Activated CD4-positive, alpha-beta memory T cell treated with anti-CD3 and anti-CD28 coated beads, Interleukin-2, amount 10 ng/mL, durations not matched to agents 7 days and 5 days (primary cell): ENCODE measurements at places on chromosomes 5 and 9. TPM values are rescaled to one million over a fixed set of nuclear protein-coding genes. Genes with fewer than 3 reads are reported as not detected.

DNA sequence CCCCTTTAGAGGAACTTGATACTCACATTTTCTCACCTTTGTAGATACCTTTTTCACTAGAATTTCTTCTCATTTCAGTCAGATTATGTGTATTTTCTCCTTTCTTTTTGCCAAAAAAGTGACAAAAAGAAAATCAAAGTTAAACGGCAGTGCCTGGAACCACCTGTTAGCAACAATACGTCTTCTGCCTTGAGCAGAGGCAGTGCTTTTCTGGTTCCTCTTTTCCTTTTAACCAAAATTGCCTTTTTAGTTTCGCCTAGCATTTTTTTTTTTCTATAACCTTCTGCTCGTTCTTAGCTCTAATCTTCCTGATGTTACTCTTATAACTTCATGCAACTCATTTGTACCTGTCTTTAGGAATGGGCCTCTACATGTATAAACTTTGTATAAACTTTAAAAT is 26.1 kb downstream of the SMIM32 start:
- no peaks in the 10 kb centered on the region for H3K36me3 ChIP-seq
- no peak for DNase-seq
- H3K27ac ChIP-seq, result no peak overlapping the region
- no peaks in the 10 kb centered on the region for H3K27me3 ChIP-seq
- no peaks in the 10 kb centered on the region for H3K4me1 ChIP-seq
- no peak overlapping the region for H3K4me3 ChIP-seq

- no peak overlapping the region for H3K27ac ChIP-seq
- no peaks in the 10 kb centered on the region for H3K4me1 ChIP-seq
- no peak overlapping the region for H3K4me3 ChIP-seq
- no peak for DNase-seq
These were observed 260.7 kb downstream of the CHSY3 start for GRCh38 chr5:130164966-130165365.

- H3K36me3 ChIP-seq, result peaks cover 5% of the 10 kb centered on the region
- H3K4me3 ChIP-seq, result no peak overlapping the region
These were observed 88.3 kb downstream of the PHF2 start for GRCh38 chr9:93664549-93665120.

DNA sequence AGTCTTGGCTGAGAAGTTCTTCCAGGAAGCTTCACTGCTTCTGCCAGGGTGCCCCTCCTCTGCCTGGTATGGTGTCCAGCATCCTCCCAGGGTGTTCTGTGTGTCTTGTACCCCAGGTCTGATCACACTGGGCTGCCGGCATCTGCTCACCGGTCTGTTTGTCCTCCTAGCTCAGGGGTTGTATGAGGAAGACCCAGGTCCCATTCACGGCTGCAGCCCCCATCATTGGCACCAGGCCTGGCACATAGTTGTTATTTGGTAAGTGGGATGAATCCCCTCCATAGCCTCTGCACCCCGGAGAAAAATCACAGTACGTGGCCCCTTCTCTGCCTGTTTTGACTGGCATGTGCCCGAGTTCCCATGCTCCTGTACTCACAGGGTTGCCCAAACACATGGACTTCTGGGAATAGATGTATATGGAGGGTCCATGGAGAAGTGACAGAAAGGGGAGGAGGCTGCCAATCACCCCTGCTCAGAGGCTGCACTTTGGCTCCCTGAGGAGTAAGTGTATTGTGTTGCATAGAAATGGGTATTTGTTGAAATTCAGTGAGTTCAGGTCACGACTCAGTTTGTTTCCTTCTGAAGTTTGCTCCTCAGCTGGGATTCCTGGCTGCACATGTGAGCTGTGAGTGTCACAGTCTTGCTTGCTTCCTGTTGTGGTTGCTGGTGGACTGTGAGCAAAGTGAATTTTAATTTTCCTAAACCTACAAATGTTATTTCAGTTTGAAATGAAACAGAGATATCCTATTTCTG is 96.2 kb downstream of the HSPA4 start:
- no peaks in the 10 kb centered on the region for H3K27me3 ChIP-seq
- H3K4me1 ChIP-seq, result no peaks in the 10 kb centered on the region
- no peak overlapping the region for H3K27ac ChIP-seq

GRCh38 chr9:132425675-132426062 is 15.7 kb downstream of the CFAP77 start:
- no peak for DNase-seq
- no peak overlapping the region for H3K27ac ChIP-seq
- H3K4me3 ChIP-seq, result no peak overlapping the region
- no peaks in the 10 kb centered on the region for H3K4me1 ChIP-seq
- peaks cover 57% of the 10 kb centered on the region for H3K27me3 ChIP-seq

DNA sequence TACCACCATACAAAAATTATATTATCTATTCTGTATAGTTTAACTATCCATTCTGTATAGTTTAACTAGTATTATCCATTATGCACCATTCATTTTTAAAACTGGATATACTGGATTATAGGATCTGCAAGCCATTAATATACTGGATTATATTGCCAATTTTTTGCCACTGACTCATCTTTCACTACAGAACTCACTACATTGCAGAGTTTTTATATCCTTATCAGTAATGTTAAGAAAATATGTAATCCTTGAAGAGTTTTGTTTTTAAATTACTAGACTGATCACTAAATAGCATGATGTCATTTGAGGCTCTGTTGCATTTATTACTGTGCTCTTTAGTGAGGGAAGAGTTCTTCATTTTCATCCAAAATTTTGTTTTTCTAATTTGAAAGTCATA is 109.8 kb upstream of the SNX2 start:
- no peak for DNase-seq
- no peaks in the 10 kb centered on the region for H3K4me1 ChIP-seq
- H3K27ac ChIP-seq, result no peak overlapping the region
- H3K4me3 ChIP-seq, result no peak overlapping the region
- H3K36me3 ChIP-seq, result no peaks in the 10 kb centered on the region
- peaks cover 10% of the 10 kb centered on the region for H3K27me3 ChIP-seq

GRCh38 chr5:8577792-8578191 is 708.8 kb downstream of the MTRR start:
- no peak for DNase-seq
- no peak overlapping the region for H3K4me3 ChIP-seq
- H3K36me3 ChIP-seq, result no peaks in the 10 kb centered on the region
- H3K27me3 ChIP-seq, result no peaks in the 10 kb centered on the region

GRCh38 chr5:108481355-108481931 is 99.5 kb upstream of the FBXL17 start:
- H3K27ac ChIP-seq, result no peak overlapping the region
- no peak for DNase-seq
- no peaks in the 10 kb centered on the region for H3K36me3 ChIP-seq
- no peak overlapping the region for H3K4me3 ChIP-seq

- H3K27me3 ChIP-seq, result peaks cover 34% of the 10 kb centered on the region
- H3K4me1 ChIP-seq, result peaks cover 20% of the 10 kb centered on the region
- H3K27ac ChIP-seq, result no peak overlapping the region
- no peak for DNase-seq
These were observed 1.7 kb upstream of the SPRY4 start for GRCh38 chr5:142326480-142326938.

- no peak overlapping the region for H3K27ac ChIP-seq
- H3K27me3 ChIP-seq, result peaks cover 3% of the 10 kb centered on the region
- DNase-seq, result no peak
- H3K4me3 ChIP-seq, result no peak overlapping the region
These were observed 45.6 kb downstream of the CFAP90 start for GRCh38 chr5:7805379-7805778.

DNA sequence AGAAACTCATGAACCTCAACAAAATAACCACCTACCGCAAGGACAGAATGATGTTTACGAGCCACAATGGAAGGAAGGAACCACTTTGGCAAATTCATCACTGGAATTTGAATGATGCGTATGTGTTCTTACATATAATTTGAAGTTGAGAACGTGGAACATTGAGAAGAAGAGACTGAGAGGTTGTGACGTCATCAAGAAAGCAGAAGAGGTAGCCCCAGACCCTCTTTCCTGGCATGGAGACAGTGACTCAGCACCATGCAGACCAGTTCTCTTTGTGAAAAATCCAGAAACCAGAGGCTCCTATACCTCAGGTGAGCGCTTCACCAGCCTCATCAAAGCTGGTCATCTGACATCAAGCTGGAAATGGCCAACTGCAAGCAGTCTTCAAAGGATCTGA is 124.5 kb downstream of the PDZD2 start:
- no peaks in the 10 kb centered on the region for H3K27me3 ChIP-seq
- H3K4me1 ChIP-seq, result no peaks in the 10 kb centered on the region
- no peak overlapping the region for H3K27ac ChIP-seq
- no peak for DNase-seq
- no peak overlapping the region for H3K4me3 ChIP-seq

DNA sequence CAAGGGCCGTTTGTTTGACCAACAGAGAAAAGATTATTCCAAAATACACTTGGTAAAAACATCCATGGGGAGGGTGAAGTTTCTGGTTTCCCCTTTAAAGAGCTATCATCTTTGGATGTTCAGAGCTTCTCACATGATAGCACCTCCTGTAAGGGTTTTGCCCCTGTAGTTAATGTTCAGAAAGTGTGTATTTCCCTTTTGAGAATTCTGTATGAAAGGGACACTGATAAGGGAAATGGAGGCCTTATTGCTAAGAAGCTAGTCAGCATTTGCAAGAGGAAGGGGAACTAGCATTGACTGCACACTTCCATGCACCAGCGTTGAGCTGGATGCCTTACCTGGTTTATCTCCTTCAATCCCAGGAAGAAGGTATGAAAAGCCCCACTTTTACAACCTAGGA is 31.5 kb upstream of the C5orf58 start:
- H3K27ac ChIP-seq, result no peak overlapping the region
- peaks cover 27% of the 10 kb centered on the region for H3K27me3 ChIP-seq
- no peaks in the 10 kb centered on the region for H3K36me3 ChIP-seq
- no peaks in the 10 kb centered on the region for H3K4me1 ChIP-seq

- no peak overlapping the region for H3K4me3 ChIP-seq
- H3K27me3 ChIP-seq, result no peaks in the 10 kb centered on the region
- no peak for DNase-seq
- peaks cover 7% of the 10 kb centered on the region for H3K36me3 ChIP-seq
- no peaks in the 10 kb centered on the region for H3K4me1 ChIP-seq
These were observed 27.8 kb upstream of the PRDM12 start for GRCh38 chr9:130636648-130637020.

DNA sequence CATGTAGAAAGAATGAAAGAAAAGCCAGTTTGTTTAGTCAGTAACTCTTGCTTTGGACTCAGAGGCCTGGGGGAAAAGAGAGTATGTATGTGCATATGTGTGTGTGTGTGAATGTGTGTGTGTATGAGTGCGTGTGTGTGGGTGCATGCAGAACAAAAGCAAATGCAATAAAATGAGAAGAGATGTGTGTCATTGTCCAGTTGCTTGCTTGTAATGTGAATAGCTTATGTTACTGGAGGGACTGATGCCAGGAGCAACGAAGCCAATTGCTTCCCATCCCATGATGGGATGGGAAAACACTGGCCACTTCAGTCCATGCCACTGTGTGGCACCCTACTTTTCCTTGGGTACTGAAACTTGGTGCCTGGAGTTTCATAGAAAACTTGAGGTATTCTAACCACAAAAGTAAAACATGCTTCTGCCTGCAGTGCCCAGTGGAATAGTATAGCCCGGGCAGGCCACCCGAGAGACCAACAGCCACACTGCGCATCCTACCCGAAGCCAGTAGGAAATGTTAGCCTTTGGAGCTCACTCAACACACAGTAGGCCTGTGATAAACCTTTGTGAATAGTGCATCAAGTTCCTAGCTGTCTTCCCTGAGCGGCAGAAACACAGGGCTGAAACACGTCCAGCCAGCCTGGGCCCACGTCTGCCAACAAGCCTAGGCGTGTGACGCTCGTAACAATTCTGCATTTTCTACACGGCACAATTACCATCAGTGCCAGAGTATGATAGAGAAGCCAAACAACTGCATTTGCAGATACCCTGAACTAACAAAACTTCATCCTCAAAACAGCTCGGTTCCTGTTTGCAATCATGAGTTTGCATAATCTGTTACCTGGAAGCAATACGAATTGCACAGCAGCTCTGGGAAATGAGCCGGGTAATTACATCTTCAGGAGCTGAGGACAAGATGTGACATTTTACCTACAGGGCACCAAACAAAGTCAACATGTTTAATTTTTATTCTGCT is 198.1 kb downstream of the SYK start:
- peaks cover 9% of the 10 kb centered on the region for H3K4me1 ChIP-seq
- no peak overlapping the region for H3K27ac ChIP-seq
- H3K27me3 ChIP-seq, result peaks cover 2% of the 10 kb centered on the region
- H3K4me3 ChIP-seq, result no peak overlapping the region

DNA sequence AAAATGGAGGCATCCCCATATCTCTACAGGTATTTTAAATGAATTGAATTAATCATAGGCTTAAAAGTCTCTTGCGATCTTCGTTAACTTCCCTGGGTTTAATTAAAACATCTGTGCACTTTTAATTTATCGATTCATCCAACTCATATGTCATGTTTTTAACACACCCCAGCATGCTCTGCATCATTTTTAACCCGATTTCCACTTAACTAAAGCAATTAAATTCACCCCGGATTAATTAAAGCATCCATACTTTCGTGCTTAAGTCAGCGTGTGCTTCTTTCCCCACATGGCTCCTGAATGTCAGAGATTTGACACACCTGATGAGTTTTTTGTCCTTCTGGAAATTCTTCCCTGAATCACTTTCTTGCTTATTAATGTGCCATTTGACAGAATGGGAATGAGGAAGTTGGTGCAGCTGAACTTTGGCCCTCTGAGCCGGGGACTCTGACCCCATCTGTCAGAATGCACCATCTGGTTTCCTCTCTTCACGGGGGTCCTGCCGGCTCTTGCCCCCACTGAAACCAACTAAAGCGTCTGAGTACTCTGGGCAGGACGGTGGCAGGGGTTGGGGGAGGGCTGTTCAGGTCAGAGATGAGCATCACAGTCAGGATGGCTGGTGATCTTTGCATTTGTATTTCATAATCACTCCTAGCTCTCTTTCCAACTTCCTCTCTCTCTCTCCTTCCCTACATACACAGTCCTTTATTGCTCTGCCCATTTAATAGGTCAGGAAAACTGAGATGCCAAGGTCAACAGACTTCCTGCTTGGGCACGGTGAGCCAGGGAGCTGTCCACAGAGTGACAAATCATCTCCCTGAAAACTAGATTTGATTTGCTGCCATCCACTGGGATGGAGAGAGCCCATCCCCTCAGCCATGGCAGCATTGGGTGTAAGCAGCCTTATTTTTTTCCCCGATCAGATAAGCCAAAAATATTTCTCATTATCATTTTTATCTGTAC is 180.3 kb upstream of the WWC1 start:
- peaks cover 7% of the 10 kb centered on the region for H3K27me3 ChIP-seq
- H3K4me3 ChIP-seq, result no peak overlapping the region
- H3K36me3 ChIP-seq, result no peaks in the 10 kb centered on the region
- H3K4me1 ChIP-seq, result no peaks in the 10 kb centered on the region
- DNase-seq, result no peak

- H3K4me1 ChIP-seq, result no peaks in the 10 kb centered on the region
- H3K27ac ChIP-seq, result no peak overlapping the region
- no peak overlapping the region for H3K4me3 ChIP-seq
- H3K36me3 ChIP-seq, result no peaks in the 10 kb centered on the region
- no peak for DNase-seq
These were observed 187.7 kb downstream of the BRINP1 start for GRCh38 chr9:119181561-119181960.

The SPATA31C1 gene
- not detected for total RNA-seq

The GALT gene
- 95.6 TPM for total RNA-seq

The TIGD6 gene
- total RNA-seq, result 2.3 TPM

The NR2F1-AS1 gene
- not detected for total RNA-seq

The MUSK gene
- total RNA-seq, result not detected

The IFNE gene
- not detected for total RNA-seq

The ARHGEF39 gene
- total RNA-seq, result 19.1 TPM

The VLDLR gene
- total RNA-seq, result 17.5 TPM
